ENCODE measurements at places on chromosomes 2 and 18.

GRCh38 chr18:53752781-53753367, 471.6 kb downstream of the MBD2 start:
- no peak for DNase-seq

DNA sequence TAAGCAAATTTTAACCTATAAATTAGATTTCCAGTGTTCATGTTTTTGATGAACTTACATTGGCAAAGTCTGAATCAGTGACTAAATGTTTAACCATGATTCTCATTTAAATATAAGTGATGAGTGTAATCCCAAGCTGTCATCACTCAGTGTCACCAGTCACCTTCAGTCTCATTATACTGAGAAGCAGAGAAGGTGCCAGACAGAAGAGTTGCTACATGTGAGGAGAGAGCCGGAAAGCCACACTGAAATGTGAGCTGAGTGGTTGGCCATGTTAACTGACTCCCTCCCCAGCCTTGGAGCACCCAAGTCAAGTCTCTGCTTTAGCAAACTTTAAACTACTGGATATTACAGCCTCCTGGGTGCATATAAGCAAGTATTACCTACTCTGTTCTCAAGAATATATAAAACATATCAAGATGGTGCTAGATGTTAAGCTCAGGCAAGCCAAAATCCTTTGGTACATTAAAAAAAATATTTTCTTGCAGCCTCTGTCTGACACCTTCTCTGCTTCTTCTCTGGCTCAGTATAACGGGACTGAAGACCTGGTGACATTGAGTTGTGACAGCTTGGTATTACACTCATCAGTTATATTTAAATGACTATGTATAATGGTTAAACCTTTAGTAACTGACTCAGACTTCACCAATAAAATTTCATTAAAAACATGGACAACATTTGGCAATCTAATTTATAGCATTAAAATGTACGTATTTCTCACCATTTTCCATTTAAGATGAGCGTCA, 75.8 kb upstream of the MAP3K20 start:
- no peak for DNase-seq

DNA sequence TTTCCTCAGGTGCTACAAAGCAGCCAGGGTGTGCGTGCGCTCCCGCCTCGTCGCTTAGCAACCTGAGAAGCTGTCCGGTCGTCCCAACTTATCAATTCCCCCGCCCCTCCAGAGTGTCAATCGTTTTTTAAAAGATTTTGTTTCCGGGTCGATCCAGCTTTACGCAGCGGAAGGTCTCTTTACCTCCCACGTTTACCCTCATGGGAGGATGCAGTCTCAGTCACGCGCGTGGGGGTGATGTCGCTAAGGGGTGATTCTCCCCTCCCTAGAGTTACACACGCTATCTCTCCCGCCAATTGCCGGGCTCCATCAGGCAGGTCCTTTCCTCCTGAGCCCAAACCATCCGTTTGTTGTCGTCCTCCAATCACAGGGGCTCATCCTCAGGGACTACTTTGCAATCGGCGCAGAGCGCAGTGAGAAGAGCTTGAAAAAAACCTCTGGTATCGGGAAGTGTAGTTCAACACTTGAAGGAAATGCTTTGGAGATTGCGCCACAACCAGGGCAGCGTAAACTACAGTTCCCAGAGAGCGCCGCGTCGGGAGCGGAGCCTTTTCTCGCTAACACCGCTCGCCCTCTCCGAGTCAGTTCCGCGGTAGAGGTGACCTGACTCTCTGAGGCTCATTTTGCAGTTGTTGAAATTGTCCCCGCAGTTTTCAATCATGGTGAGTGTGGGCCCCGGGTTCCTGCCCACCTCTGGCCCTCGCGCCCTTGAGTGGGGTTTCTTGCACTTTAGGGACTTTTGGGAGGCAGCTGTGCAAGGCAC, at the start of the genes MDH1 and WDPCP:
MDH1 (plus strand) TSS at position 579 of the 763 bp plus-strand sequence; CDS start at position 660, 81 bp downstream.
WDPCP (minus strand) TSS at position 93 of the 763 bp plus-strand sequence. CDS start 206 bp downstream, outside the sequence.
- peak; percentile 79 for DNase-seq

- DNase-seq = no peak
Measured at GRCh38 chr2:129751409-129751808, 228.1 kb upstream of the RAB6C start.

- no peak for DNase-seq
Measured at GRCh38 chr2:16268301-16269000, 328.1 kb downstream of the MYCN start.

DNA sequence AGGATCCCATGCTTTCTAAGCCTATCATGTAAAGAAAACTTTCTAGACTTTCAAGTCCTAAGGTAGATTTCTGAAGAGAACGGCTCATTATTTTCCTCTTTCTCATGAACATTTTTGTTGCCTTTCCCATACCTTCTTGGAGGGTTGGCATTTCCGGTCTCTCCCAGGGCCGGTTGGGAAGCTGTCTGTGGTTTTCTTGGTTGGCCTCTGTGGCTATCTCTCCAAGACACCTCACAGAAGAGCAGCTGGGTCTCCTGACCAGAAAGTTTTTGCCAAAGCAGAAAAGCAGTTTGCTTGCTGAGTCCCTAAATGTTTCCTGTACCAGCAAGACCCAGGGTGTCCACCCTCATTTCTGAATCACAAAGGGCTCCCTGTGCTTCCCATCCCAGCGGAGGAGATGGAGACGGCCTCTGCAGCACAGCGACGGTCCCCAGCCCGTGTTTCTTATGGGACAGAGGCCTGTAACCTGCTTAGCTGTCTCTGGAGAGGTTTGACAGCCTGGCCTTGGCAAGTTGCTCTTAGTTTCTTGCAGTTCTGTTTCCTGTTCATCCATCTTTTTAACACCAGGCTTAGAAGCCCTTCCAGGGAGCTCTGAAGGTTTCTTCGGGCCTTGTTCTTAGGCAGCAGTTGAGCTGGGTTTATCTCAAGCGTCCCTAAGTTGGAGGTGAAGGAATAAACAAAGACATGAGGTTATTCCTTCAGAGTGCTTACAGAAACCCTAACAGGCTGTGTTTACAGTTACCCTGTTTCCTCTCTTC, 39.8 kb downstream of the GREB1 start:
- DNase-seq = no peak

DNA sequence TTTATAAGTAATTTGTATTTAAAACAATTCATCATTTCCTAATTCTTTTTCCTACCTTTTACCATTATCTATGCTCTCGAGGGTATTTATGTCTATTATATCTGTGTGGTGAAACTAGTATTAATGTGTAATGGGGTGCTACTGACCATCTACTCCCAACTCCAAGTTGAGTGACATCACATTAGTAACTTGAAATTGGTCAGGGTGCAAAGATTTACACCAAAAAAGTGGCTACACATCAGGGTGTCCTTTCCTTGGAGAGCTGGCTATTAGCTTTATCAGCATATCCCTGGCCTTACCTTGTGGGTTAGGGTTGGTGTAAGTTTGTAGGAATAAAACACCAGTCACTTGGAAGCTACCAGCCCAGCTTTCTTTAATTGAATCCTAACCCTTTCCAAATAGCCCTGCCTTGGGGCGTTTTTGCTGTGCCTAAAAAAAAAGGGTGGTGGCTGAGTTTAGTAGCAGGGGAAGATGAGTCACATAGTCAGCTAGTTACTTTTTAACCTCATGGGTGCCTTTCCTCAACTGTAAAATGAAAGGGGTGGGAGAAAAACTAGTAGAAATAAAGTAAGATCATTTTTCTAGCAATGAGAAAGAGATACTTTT, 14.0 kb downstream of the ANXA4 start:
- DNase-seq = no peak

DNA sequence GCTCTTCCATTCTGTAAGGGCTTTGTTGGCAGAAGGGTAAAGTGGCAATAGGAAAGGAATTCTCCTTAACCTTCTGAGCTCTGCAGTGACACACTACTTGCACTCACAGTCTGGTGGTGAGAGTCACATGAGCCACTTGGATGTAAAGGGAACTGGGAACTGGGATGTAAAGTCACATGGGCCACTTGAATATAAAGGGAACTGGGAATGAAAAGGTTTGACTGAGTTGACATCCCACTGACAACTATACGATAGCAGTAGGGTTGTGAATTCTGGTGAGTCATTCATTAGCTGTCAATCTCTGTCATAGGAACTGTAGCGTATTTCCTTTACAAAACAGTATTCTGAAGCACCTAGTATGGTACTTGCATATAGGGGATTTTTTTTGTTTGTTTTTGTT, 5.5 kb downstream of the RPE start:
- DNase-seq = no peak

GRCh38 chr2:235663875-235664274, 170.0 kb downstream of the AGAP1 start:
- DNase-seq = no peak

GRCh38 chr2:230956827-230957755, 32.0 kb upstream of the GPR55 start:
- no peak for DNase-seq

DNA sequence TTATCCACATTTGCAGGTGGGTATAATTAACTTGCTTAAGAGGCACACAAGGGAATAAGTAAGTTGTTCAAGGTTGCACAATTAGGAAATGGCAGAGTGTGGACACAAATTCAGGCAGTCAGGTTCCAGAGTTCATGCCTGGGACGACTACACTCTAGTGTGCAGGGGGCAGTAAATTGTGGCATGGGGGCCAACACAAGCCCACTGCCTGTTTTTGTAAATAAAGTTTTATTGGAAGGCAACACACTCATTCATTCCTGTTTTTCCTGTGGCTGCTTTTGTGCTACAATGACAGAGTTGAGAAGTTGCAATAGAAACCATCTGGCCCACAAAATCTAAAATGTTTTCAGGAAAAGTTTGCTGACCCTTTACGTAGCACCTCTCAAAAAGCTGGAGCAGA, 41.4 kb downstream of the XDH start:
- no peak for DNase-seq

DNA sequence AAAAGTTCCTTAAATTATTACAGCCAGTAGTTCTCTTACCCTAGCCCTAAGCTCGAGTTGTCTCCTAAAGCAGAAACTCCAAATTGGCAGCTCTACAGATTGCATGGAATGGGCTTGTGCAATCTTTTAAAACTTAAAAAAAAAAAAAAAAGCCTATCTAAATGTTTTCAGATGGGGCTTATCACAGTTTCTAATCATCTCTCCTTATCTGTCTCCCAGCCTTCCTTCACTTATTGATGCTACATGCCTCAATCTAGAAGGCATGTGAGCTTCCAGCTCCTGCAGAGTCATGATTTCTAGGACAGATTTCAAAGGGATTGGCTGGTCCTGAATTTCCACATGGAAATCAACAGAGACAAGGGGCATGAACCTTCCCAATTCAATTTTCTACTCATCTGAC, 33.1 kb upstream of the PELI1 start:
- no peak for DNase-seq

GRCh38 chr2:121239471-121239870, 45.5 kb downstream of the TFCP2L1 start:
- no peak for DNase-seq

- no peak for DNase-seq
Measured at GRCh38 chr2:18483896-18484295, 76.6 kb downstream of the RDH14 start.

- no peak for DNase-seq
Measured at GRCh38 chr2:204197336-204198005, 260.9 kb downstream of the ICOS start.

DNA sequence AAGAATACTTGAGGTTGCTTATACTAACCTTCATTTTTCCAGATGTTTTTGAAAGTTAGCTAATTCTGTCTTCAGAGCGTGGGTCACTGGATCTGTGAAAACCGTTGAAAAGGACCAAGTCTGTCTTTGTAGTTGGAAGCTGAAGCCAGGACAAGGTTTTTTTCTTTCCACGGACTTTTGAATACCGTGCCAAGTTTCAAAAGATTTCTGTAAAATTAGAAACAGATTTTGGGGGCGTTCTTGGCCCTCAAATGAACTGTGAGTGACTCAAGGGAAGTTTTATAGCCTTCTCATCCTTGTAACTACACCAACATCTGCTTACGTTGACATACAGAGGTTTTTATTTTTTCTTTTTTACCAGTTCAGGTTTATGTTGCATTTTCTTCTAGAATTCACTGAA, at the start of gene FAP:
FAP (minus strand) TSS at position 152 of the 400 bp plus-strand sequence; CDS start at position 34, 118 bp downstream.
- DNase-seq = no peak

DNA sequence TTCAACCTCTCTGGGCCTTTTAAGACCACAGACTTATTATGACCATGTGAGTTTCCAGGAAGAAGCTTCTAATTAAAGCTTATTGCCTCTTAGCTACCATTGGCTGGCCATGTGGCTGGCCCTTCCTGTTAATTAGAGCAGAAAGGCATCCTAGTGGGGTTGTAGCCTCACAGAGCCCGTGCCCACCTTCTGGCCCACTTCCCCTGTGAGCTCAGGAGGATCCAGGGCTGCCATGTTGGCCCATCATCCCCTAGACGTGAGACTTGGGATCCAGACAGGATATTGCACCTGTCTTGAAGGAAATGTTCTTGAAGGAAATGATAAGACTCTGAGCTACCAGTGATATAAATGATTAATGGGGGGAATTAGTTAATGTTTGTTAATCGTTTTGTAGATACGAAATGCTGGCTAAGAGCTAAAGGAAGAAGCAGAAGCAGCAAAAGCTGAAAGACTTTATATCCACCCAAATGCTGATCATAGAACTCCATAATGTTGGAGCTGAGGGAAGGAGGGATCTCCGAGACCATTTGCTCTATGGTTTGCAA, 255.4 kb downstream of the CLIP4 start:
- DNase-seq = no peak

GRCh38 chr2:127705391-127706065, 4.2 kb downstream of the SFT2D3 start:
- DNase-seq = no peak

DNA sequence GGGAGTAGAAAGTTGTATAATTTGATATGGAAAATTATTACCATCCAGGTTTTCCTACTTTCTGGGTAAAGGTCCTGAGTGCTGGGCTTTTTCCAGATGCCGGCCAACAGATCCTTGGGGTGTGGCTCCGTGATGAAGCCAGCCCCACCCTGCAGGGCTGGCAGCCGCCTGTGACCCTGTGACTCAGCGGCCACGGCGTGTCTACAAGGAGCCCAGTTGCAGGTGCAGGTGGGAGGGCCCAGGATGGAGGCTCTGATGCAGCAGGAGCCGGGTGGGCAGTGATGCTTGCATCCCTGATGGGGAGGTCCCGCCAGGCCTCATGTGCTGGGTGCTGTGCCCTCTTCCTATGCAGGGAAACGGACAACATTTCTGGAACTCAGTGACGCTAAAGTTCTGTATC, 96.0 kb upstream of the ALKAL2 start:
- DNase-seq = no peak

- no peak for DNase-seq
Measured at GRCh38 chr2:47070155-47070919, 84.8 kb downstream of the STPG4 start.

DNA sequence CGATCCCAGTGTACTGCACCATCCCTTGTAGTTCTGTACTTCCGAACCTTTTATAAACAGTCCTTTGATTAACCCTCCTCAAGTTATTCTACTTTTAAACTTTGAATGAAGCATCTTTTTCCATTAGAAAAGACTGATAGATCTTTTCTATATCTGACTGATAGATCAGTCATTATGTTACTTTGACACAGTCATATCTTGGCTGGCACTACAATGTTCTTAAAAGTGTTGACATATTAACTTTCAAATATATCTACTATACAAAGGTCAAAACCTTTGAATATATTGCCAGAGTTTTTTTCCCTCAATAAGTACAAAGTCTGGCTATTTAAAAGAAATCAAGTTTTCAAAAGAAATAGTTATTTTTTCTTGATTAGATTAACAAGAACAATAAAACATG, 35.4 kb upstream of the NABP1 start:
- DNase-seq = no peak
